ENCODE measurements at places on chromosomes 3 and 15. TPM values are rescaled to one million over a fixed set of nuclear protein-coding genes. Genes with fewer than 3 reads are reported as not detected.

DHFR2 gene
- total RNA-seq: 11.3 TPM

CX3CR1 gene
- 0.21 TPM for total RNA-seq

PRTG gene
- not detected for total RNA-seq

CCR2 gene
- total RNA-seq: 6.8 TPM

SAMMSON gene
- total RNA-seq: not detected

CPN2 gene
- not detected for total RNA-seq

GRCh38 chr15:41866263-41866703, 27.6 kb downstream of the SPTBN5 start:
- no peak for DNase-seq

DNA sequence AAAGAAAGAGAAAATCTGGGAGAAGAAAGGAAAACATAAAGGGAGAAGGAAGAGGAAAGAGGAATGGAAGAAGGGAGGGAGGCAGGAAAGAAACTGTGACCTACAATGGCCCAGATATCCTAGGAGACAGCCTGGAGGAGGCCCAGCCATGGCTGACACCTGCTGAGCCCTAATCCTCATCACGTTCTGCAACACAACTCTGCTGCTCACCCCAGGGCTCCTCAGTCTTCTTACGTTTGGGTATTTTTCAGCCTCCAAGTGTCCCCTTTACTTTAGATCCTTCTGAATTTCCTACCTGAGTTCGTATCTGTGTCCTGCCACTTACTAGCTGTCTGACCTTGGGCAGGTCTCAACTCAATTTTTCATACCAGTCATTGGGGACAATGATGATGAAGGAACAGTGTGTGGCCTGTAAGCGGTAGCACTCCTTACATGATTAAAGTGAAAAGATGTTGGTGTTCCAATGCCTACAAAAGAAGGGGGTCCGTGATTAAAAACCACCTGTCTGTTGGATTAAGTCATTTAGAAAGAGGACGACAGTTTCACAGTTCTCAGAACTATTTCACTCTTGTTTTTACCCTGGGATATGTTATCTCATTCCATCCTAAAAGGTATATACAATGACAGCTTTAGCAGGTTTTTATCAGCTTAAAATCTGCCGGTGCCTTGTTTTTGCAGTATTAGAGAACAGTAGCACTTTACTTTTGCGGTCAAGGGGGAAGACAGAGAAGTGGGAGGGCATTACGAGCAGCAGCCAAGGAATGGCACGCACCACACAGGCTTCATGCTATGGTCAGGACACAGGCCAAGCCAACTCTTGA, 47.4 kb downstream of the CCR4 start:
- no peak for DNase-seq

DNA sequence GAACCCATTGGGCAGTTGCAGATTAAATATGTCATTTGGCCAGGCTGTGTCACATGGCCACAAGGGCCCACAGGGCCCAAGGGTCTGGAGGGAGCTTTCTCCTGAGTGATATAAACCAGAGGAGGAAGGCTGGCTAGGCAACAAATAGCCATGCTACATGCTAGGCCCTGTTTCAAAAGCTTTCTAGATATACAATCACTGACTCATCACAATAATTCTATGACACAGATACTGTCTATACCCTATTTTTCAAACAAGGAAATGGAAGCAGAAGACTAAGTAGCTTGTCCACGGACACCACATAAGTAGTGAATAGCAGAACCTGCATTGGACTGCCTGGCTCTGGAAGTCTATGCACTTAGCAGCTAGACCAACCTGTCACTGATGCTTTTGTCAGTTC, 625.4 kb downstream of the NTRK3 start:
- DNase-seq: no peak

- no peak for DNase-seq
Measured at GRCh38 chr3:65478551-65479500, 559.9 kb downstream of the MAGI1 start.

- no peak for DNase-seq
Measured at GRCh38 chr3:159978353-159978752, 10.3 kb upstream of the IL12A start.

GRCh38 chr3:101643009-101643844, 33.7 kb downstream of the ZBTB11 start:
- no peak for DNase-seq

DNA sequence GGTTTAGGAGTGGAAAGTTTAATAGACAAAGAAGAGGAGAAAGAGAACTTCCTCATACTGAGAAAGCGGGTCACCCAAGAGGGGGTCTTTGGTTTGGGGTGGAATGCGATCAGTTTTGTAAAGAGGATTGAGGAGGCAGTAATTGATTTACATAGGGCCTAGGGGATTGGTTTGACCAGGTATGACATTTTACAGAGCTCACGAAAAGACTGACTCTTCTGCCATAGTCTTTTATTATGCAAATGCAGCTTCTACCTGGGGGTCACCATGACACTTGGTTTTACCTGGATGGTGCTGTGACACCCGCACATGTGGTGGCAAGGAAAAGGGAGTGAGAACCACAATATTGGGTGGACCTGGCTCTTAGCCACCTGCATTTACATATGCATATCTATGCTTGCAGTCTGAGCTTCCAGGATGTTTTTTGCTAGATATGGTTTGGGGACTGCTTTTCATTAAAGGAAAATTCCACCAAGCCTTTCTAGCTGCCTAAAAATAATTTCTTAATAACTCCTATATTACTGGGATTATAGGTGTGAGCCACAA, 6.9 kb upstream of the NME9 start:
- DNase-seq: no peak

- DNase-seq: no peak
Measured at GRCh38 chr15:67805666-67806516, 19.4 kb upstream of the SKOR1 start.

DNA sequence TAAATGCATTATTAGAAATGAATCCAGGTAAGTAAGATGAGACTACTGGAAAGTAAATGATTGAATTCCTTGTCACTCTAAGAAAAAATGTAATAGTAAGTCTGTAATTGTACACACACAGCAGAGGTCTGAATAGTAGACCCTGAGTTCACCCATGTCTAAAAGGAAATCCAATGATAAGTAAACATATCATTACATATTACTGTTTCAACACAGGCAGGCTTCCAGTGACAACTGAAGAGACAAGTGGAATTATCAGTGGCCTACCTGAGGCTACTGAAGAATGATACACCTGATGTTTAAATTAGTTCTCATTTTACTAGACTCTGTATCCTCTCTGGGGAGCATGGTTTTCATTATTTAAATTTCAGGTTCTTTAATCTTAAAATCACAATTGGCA, 6.2 kb upstream of the CCNL1 start:
- no peak for DNase-seq

DNA sequence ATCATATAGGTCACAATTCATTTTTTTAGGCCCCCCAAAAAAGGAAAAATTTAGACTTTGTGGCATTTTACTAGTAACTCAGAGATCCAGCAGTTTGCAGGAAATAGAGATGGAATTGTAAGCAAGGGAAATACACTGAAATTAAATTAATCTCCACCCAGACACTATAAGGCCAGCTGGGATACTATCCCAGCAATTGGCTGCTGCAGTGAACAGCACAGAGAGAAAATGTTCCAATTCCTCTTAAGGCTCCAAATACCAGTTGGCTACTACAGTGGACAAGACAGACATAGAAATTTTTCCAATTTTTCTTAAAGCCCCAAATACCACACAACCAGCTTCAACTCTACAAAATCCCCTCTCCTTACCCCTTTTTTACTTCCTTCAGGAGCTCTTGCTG, 78.9 kb downstream of the ULK4 start:
- DNase-seq: no peak

- no peak for DNase-seq
Measured at GRCh38 chr3:184808021-184808420, 3.9 kb upstream of the VPS8 start.

GRCh38 chr15:81002331-81003096, 1.8 kb downstream of the TLNRD1 start:
- no peak for DNase-seq

DNA sequence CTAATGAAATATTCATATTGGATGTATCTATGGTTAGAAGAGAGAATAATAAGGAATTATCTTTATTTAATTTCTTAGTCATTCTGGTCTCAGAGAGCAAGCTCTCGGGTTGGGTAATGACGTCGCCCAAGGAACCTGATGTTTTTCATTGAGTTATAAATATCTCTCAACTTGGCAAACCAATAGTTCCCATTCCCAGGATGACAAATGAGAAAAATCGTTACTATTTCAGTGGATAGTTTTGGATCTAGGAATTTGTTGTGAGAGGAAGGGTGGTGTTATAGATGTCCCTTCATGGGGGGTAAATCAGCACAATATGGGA, 162.9 kb upstream of the NR2E3 start:
- DNase-seq: no peak
